ENCODE measurements at places on chromosomes 11 and 22. TPM values are rescaled to one million over a fixed set of nuclear protein-coding genes. Genes with fewer than 3 reads are reported as not detected.

DNA sequence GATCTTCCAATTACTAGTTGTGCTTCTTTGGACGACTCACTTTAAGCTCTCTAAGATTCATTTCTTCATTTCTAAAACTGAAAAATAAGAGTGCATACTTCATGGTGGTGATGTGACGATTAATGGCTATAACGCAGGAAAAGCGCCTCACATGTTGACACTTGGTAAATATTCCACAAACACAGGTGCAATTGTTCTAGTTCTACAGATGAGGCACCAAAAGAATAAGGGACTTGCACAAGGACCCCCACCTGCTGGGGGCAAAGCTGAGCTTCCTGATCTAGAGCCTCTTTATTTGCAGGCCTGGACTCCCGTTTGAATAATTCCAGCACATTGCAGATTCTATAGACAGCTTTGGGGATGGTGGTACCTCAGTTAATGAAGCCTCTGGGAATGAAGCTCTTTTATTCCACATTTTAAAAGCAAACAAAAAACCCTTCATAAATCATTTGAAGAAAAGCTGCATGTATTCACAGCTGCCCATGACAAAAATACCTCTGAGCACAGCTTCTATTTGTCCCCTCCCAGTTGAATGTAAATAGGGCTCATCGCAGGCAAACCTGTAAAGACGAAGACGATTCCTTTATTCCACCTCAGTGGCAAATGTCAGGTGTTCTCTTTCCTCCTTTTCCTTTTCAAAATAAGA, 14.9 kb upstream of the CADM1 start:
- H3K27me3 ChIP-seq: no peaks in the 10 kb centered on the region
- no peak for DNase-seq
- no peaks in the 10 kb centered on the region for H3K4me1 ChIP-seq

The WBP2NL gene
- 1.1 TPM for total RNA-seq

DNA sequence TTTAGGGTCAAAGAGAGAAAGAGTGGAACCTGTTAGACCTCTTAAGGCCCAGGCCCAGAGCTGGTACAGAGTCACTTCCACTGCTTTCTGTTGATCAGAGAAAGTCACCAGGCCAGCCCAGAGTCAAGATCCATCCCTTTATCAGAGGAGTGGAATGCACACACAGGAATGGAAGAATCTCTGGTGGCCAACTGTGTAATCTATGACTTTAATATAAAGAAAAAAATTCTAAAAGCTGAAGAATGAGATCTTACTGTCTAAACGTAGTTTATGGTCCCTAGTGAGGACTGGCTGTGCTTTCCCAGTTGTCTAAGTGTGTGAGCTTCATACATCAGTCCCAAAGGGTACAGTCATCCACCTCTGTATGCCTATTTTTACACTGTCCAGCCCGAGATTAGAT, 51.0 kb downstream of the PPFIBP2 start:
- no peak overlapping the region for H3K27ac ChIP-seq
- H3K27me3 ChIP-seq: no peaks in the 10 kb centered on the region
- peaks cover 2% of the 10 kb centered on the region for H3K36me3 ChIP-seq
- no peaks in the 10 kb centered on the region for H3K4me1 ChIP-seq

- peaks cover 49% of the 10 kb centered on the region for H3K36me3 ChIP-seq
- peak overlapping the region; percentile 95 for H3K27ac ChIP-seq
These were observed 9.7 kb upstream of the AHNAK start for GRCh38 chr11:62556108-62556874.

The OR6A2 gene
- total RNA-seq: 0.05 TPM

Measured in activated CD8-positive, alpha-beta T cell treated with anti-CD3 and anti-CD28 coated beads, Interleukin-2, amount 10 ng/mL, durations not matched to agents 7 days and 5 days (primary cell).